ENCODE measurements at places on chromosomes 1 and 21.
A peak's percentile ranks its signal among the peaks of the same experiment; 100 is the strongest.

DNA sequence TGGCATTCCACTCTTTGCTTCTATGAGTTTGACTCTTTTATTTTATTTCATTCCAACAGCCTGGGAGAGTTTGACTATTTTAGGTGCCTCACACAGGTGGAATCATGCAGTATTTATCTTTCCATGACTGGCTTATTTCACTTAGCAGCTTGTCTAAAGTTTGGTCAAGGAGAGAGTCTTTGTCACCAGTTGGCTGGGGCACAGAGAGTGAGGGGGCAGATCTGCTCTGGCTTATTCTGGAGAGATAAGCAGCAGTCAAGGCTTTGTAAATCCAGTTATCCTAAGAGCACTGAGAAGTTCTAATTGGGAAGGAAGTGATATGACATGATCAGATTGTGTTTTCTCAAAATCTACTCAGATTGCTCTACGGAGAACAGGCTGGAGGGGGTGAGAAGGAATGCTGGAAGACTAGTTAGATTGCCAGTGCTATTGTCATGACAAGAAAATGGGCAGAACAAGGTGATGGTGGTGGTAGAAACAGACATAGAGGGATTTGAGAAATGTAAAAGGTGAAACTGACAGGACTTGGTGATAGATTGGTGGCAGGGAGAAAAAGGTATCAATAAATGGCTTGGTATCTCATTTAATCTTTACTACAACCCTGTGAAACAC is 12.1 kb upstream of the CTTNBP2NL start:
- DNase-seq, result no peak

DNA sequence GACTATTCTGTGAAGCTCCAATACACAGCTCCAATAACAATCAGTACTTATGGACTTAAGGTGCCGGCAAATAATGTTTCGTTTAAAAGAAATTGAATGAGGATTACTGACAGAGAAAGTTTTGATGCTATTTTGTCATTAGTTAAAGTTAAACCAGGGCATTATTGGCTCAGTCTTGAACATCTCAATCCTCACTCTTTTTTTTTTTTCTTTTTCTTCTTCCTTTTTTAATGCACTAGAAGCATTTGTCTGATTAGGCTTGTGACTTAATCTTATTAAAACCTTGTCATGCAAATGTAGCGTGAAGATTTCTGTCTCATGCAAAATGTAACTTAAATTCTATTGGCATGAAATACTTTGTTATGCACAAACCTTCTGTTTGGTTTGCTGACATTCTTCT is 346.8 kb upstream of the ADGRL2 start:
- DNase-seq, result no peak

DNA sequence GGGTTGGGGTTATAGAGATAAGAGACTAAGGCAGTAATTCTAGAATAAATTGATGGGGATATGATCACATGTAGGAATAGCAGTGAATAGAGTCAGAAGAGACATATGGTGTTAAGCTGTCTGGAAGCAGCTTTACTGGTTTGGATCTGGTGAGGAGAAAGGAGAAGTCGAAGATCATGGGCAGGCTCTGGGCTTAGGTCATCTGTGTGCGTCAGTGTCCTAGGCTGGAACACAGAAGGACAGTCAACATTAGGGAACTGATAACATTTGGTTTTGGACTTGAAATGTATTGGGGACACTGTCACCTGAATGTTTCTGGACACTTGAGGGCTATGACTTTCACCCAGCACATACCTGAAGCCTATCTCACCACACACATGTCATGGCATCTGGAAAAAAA is 13.9 kb upstream of the GRIK1 start:
- no peak for DNase-seq

DNA sequence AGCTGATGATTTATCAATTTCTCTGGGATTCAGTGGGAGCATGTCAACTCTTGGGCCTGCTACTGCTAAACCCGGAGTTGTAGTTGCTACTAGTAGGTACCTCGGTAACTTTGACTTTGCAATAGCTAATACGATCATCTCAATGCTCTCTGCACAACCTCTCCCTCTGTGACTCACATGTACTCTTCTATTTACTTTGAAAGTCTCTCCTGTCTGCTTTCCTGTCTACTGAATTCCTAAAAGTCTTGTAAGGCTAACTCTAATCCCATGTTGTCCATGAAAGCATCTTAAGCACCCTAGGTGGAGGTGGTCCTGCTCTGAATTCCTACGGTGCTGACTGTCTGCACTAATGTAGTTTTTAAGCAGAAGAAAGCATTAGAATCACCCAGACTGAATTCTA is 29.3 kb downstream of the SLC9C2 start:
- no peak for DNase-seq

DNA sequence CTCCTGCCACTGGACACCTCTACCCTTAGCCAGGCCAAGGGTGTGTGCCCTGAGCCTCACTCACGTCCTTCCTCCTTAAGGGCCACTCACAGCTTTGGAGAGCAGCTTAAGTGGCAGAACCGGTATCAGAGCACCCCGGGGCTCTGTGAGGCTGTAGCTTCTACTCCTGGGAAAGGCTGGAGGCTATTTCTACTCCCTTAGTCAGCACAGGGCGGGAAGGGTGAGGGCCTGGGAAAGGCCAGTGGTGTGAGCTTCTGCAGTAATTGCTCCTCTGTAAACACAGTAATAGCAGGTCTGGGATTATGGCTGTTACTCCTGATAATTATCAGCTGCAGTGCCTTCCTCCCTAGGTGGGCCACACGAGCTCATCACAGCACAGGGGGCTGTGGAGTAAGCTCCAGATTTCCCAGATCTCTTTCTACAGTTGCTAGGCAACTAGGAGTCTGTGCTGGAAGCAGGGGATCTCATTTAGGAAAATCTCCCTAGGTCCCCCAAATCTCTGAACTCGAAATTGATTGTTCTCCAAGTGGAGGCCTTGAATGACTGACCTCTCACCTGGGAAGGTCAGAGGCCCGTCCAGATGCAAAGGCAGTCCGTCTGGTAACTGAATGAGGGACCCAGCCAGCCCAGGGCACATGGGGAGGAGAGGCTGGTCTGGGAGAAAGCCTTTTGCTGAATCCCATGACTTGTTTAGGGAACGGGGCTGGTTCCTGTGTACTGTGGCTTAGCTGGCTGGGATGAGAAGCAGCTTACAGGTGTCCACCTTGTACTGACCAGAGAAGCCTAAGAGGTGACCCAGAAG is 29.3 kb downstream of the IER5 start:
- DNase-seq, result no peak

- no peak for DNase-seq
These were observed 16.2 kb downstream of the RGS13 start for GRCh38 chr1:192652159-192652558.

DNA sequence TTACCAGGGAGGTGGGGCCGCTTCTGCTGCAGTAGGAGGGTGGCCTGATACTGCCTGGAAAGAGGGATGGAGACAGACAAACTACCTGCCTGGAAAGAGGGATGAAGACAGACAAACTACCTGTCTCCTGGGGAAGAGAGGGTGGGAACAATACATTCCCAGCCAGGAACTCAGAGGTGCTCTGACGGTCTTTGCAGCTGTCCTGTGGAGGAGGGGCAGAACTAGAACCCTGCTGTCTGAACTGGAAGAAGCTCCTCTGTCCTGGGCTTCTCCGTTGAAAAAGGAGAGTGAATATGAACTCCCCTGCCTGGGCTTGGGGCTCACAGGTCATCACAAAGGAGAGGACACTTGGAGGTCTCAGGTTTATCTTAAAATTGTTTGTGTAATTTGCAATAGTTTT is 40.3 kb upstream of the ETV3 start:
- DNase-seq, result no peak

- DNase-seq, result peak; percentile 30
These were observed 80.9 kb upstream of the DPYD start for GRCh38 chr1:98001764-98002163.

GRCh38 chr1:19009126-19009881 is 52.8 kb upstream of the IFFO2 start:
- DNase-seq, result no peak

DNA sequence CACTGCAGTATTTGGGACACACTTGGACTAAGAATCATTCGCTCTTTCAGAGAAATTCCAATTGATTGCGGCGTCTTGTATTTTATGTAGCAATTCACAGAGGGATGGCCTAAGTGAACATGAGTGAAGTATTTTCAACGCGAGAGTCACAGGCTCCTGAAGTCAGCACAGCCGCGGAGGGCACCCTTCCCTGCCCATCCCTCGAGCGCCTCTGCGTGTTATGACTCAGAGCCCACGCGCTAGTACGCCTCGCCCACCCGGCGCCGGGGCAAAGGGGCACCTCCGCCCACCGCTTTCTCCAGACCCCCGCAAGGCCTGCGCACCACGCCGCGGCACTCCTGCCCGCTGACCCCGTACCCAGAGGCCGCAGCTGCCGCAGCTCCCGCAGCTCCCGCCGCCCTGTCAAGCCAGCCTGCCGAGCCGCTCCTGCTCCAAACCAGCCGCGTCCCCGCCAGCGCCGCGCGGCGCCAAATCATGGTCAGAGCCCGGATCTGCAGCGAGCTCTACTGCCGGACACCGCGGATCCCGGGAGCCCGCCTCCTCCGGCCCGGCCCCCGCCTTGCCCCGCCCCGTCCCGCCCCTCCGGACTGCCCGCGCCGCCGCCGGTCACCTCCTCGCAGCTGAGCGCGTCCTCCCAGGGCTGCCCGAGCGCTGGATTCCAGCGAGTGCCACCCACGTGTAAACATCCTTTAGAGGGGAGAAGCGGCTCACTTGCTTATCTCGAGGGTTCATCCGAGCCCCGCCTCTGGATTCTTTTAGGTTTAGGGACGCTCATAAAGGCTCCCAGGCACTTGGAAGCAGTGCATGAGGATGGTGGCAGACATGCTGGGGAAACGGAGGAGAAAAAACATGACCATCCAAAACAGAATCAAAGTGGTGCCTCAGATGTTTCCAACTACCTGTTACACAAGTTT is at the start of gene GLRX2:
TSS of gene GLRX2 (minus strand) at position 508 of the 914 bp plus-strand sequence. CDS start at position 476, 32 bp downstream.
- peak; percentile 87 for DNase-seq

DNA sequence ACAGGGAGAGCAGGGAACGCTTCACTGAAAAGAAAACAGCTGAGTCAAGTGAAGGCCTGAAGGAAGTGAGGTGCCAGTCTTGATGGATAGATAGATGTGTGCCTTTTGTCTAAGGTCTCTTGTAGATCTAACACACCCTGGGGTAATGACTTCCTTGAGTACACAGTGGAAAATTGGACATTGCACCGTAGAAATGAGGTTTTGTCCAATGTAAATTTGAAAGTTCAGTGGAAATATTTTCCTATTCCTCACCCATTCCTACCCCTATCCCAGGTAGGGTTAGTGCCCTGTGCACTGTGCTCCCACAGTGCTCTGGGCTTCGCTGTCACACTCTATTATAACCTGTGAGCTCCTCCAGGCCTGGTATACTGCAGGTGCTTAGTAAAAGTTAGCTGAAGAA is 24.3 kb downstream of the ZMYND12 start:
- no peak for DNase-seq

- no peak for DNase-seq
These were observed 14.2 kb downstream of the ETV3L start for GRCh38 chr1:157085421-157085820.

DNA sequence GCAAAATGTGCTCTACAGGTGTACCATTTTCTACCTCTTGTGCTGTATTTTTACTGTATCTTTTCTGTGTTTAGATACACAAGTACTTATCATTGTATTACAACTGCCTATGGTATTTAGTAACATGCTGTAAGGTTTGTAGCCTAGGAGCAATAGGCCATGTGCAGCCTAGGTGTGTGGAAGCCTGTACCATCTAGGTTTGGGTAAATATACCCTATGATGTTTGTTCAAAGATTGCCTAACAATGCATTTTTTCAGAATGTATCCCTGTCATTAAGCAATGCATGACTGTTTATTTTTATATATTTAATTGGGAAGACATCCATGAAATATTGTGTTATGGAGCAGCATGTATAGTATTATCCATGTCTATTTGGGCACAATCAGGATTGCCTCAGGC is 11.0 kb downstream of the ETV3L start:
- DNase-seq, result no peak

DNA sequence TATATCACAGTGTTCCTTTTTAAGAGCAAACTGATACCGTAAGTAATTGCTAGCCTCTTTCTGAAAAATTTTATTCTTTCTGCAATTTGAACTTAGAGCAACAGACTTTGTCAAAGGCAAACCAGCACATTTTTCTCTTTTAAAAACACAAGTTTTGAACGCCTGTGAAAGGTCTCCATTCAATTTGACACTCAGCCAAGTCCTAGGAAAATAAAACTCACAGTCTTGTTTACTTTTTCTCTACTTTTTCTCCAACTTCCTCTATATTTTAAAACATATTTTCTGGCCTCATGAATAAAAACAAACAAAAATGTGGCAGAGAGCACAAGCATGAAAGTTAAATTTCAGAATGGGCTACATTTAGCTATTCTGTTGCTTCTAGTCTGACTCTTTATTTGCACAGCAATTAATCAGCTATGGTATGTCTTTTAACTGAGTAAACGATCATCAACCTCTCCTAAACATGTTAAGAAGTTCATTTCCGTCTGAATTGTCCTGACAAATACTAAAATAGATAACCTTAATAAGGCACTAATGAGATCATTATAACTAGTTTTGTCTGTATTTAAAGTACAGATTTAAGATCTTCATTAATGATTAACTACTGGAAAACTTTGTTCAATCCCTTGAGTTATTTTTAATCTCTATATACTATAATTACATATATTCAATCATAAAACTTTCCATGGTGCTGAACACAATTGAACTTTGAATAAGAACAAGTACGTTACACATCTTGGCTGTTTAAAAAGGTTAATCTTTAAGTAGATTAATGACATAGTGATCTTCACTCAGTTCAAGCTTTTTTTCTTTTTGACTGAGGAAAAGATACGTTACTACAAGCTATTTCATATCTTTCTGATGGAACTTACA is 550.6 kb downstream of the PTBP2 start:
- DNase-seq, result peak; percentile 9

- DNase-seq, result no peak
These were observed 8.1 kb upstream of the EPHB2 start for GRCh38 chr1:22702296-22703085.

- no peak for DNase-seq
These were observed 47.9 kb downstream of the SERBP1 start for GRCh38 chr1:67382292-67382691.

- no peak for DNase-seq
These were observed 33.9 kb downstream of the WDR4 start for GRCh38 chr21:42845296-42845965.

DNA sequence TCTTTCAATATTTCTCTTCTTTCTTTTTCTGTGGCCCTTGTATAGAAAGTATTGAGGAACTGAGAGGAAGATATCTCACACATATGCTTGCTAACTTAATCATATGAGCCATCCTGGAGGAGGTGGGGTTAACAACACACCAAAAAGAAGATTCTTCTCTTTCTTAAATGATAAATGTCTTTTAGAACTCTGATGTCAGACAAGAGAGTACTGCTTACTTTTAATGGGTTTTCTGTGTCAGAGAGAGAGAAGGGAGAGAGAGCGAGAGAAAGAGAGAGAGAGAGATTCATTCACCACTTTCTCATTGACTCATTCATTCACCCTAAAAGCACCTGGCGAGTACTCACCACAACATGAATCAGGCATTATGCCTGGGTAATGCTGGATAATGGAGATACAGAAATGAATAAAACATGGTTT is 250.3 kb upstream of the SGIP1 start:
- DNase-seq, result no peak

DNA sequence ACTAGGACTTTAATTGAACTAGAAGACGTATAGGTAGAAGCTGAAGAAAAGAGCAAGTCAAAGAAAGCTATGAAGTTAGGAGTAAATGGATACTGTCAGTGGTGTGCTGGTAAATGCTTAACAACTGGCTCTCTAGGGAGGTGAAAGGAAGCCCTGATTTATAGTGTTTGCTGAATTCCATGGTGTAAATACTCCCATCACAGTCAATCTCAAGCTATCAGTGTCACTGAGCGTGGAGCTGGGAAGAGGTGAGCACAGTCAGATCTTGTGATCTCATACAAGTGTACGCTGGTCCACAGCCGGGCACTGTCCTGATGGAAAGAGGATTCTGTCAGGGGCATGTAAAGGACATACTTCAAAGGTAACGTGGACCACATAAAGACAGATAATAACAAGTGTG is 28.3 kb downstream of the ELAPOR1 start:
- DNase-seq, result no peak

All from fibroblast of skin of back (primary cell).